ENCODE measurements at places on chromosomes 1 and 21. TPM values are rescaled to one million over a fixed set of nuclear protein-coding genes. Genes with fewer than 3 reads are reported as not detected.

KDF1 gene
- 0.25 TPM for total RNA-seq

SPRR2E gene
- not detected for total RNA-seq

MAGI3 gene
- 9.8 TPM for total RNA-seq

GNL2 gene
- 49.4 TPM for total RNA-seq

GRHL3 gene
- total RNA-seq: not detected

PCNT gene
- 77.1 TPM for total RNA-seq

TMEM82 gene
- total RNA-seq: not detected

ARTN gene
- 0.14 TPM for total RNA-seq

LRRC3 gene
- total RNA-seq: 4.0 TPM

WNT2B gene
- total RNA-seq: not detected

SFPQ gene
- 338 TPM for total RNA-seq

OR11L1 gene
- total RNA-seq: not detected

RAP1A gene
- 112 TPM for total RNA-seq

CFHR3 gene
- total RNA-seq: not detected

RCSD1 gene
- 169 TPM for total RNA-seq

TFF3 gene
- total RNA-seq: not detected

CHIT1 gene
- 0.19 TPM for total RNA-seq

PLEKHA6 gene
- total RNA-seq: not detected

PEX11B gene
- total RNA-seq: 35.4 TPM

CCDC27 gene
- not detected for total RNA-seq

CCT3 gene
- total RNA-seq: 186 TPM

OLIG2 gene
- total RNA-seq: not detected

LPAR3 gene
- total RNA-seq: 3.6 TPM

FCMR gene
- total RNA-seq: 226 TPM

BACH1 gene
- total RNA-seq: 27.9 TPM

TPTE gene
- not detected for total RNA-seq

KLHL12 gene
- 26.2 TPM for total RNA-seq

PSEN2 gene
- total RNA-seq: 5.0 TPM
